D341Med (cell line): ENCODE measurements at places on chromosomes 4 and X.
A peak's percentile ranks its signal among the peaks of the same experiment; 100 is the strongest.

GRCh38 chrX:116276261-116276660 is 105.7 kb downstream of the AGTR2 start:
- no peak for DNase-seq

DNA sequence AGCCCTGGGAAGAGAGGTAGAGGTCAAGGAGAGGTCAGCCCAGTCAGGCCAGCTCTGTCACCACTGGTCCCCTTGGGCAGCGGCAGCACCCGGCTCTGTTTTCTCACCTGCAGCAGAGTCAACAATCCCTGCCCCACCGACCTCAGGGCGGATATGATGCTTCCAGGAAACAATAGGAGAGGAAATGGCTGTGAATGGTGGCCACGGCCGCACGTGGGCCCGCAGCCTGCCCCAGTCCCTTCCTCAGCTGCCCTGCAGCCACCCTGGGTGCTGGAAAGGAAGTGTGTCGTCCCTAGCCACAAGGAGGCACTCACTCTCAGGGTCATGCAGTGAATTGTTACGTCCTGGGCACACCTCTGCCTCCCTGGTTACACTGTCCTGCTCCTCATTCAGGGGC is 92.5 kb upstream of the ENPP6 start:
- no peak for DNase-seq

DNA sequence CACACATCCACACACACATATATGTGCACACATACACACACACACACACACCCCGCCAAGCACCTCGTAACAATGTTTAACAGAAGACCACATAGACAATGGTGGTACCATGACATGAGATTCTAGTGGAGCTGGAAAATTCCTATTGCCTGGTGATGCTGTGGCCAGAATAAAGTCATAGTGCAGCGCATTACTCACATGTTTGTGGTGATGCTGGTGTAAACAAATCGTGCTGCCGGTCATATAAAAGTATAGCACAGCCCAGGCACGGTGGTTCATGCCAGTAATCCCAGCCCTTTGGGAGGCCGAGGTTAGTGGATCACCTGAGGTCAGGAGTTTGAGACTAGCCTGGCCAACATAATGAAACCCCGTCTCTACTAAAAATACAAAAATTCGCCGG is 275.2 kb downstream of the TRIML1 start:
- DNase-seq = no peak

DNA sequence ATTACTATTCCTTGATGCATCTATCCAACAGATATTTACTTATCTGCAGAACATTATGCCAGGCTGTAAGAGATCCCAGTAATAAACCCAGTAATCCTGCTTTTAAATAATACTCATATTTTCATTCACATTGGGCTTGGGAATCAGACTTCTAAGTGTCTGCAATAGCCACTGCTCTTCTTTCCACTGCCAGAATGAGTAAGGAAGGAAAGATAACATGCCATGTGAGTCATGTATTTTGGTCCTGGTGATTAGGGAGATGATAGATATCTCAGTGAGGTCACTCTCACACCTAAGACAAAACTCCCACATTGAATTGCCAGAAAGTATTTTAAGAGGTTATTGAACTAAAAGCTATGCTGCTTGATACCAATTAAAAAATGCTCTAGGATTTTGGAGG is 13.9 kb upstream of the HEPH start:
- no peak for DNase-seq

DNA sequence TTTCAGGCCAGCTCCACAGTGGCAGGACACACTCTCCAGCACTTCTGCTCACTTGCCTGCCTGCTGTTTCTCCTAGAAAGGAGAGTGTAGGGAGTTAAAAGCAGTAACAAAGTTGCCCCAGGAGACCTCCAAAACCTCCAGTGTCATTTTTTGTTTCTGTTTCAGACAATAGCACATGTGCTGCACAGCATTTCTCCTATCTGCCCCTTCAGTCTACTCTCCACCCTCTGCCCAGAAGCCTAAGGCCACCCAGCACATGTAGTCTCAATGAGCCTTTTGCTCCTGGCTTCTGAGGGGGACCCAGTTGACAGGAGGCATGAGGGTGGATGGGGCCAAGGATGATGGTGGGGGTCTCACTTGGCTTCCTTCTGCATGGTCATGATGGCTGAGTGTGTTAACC is 329.6 kb upstream of the CLNK start:
- no peak for DNase-seq

GRCh38 chr4:42928582-42928981 is 36.1 kb downstream of the GRXCR1 start:
- no peak for DNase-seq

GRCh38 chrX:116239944-116240840 is 69.6 kb downstream of the AGTR2 start:
- DNase-seq = no peak

DNA sequence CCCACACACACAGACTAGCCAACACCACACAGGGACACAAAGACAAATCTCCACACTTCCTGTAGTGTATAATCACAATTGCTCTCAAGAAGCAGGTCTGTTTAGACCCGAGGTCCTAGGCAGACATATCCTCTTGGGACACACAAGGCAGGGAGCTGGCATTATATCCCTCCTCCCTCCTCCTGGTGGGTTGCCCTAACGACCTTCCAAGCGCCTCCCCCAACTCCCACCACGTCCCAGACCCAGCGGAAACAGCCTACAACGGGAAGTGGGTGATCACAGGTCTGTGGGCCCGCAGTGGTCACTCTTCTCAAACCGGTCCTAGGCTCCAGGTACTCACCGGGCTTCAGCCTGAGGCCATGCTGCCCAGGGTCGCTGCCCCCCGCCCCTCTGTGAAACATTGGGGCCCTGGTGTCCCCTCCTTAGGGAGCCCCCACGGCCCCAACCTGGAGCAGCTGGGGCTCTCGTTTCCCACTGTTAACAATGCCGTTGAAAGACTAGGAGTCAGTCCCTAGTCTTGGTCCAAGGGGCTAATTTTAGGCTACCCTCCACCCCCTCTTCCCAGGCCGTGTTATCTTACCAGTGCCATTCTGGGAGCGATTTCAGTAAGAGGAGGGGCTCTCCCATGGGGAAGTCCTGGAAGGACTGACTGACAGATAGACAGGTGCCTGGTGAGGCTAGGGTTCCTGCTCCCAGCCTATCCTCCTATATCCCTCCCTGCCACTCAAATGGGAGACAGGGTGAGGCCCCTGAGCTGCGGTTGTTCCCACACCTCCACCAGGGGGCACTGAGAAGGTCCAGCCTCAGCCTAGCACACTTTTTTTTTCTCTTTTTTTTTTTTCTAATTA is at the start of gene ASB12:
Gene ASB12 (minus strand): TSS at position 485 of the 848 bp plus-strand sequence. CDS start 4,957 bp downstream, outside the sequence.
- no peak for DNase-seq

DNA sequence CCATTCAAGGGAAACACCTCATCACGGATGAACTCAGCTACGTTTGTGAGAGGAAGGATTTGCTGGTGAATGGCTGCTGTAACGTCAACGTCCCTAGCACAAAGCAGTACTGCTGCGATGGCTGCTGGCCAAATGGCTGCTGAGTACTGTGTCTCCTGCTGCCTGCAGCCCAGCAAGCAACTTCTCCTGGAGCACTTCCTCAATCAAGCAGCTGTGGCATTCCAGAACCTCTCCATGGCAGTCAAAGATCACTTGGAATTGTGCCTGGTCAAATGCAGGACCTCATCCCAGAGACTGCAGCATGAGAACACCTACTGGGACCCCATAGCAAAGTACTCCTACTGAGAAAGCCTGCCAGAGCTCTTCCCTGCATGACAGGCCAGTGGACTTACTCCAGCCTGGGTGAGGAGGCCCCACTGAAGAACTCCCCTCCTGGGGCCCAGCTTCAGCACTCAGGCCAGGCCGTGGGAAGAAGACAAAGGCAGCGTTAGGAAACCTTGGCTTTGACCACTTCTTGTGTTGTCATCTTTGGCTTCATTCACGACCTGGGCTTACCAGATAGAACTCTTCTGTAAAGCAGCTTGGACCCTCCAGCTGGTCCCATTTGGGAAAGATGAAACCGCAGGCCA is 244.3 kb downstream of the RBMX2 start:
- DNase-seq = no peak

DNA sequence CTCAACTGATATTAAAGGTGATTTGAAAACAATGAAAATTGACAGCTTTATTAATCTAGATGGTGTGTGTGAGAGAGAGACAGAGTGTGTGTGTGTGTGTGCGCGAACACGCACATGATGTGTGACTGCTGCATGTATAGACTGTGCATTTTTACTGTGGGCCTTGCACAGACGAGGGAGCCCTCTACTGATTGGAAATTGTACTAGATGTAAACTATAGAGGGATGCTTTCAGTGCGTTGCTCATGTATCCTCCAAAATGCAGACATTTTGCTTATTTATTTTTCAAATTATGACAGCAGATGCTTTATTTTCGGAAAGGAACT is 168.4 kb upstream of the GK2 start:
- peak; percentile 67 for DNase-seq

DNA sequence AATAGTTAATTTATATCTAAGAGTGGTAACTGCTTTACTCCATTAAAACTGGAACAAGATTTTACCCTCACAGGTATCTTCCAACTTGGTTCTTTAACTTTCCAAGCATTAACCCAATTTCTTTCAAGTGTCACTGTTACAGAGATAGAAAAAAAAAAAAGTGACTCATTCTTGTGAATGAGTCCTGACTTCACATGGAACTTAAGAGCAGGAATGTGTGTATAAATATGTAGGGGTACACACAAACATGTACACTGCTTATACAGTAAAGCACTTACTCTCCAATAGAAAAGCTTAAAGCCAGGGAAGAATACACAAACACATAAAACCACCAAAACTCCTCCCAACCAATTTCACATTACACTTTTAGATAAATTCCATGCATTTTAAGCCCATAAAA is 38.8 kb downstream of the TAPT1 start:
- DNase-seq = no peak

GRCh38 chrX:7184816-7185215 is 36.9 kb upstream of the PUDP start:
- DNase-seq = no peak

- DNase-seq = no peak
Measured at GRCh38 chrX:2517055-2517454, 16.3 kb upstream of the DHRSX start.

DNA sequence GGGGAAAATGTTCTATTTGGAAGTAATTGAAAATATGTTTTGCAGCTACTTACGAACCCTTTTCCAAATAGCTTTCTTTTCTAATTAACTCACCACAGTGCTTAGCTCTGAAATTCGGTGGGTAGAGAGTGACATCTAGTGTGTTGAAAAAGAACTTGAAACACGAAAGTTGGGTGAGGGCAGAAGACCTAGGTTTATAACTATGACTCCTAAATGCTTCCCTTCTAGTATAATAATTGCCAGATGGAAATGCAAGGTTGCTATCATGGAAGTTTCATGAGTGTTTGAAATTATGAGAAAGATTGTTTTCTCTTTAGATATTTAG is 77.3 kb upstream of the NOCT start:
- peak; percentile 44 for DNase-seq

DNA sequence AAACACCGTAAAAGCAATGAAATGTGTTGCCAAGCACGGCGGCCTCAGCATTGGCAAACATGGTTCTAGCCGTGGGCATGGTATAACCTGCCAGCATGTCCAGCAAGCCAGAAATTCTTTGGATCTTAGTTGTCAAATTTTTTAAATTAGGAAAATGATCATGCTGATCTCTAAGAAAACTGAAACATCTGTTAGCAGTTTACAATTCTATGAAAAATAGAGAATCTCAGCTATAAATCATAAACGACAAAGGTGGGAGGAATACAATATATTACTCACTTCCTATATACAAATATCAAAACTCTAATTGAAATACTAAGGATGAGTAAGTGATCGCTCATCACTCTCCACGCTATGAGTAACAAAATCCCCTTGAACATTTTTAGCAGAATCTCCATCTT is 130.3 kb downstream of the ADGRA3 start:
- DNase-seq = no peak

- no peak for DNase-seq
Measured at GRCh38 chr4:73945674-73946449, 36.0 kb downstream of the PF4 start.

DNA sequence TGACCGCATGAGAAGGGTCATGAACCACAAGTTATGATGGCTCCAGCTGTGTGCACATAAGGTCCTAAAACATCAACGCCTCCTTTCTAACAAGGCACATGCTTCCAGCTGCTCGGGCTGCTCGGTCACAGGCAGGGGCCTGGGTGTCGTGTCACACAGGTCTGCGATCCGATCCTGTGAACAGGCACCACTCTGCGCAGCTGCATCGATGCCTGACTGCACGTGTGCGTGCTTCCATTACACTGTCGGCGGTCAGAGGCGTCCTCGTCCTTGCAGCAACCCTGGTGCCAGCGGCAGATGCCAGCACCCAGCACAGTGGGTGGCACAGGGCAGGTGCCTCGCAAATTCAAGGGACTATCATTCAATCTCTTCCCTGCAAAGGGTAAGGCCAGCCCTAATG is 23.9 kb downstream of the ZFYVE28 start:
- DNase-seq = no peak

DNA sequence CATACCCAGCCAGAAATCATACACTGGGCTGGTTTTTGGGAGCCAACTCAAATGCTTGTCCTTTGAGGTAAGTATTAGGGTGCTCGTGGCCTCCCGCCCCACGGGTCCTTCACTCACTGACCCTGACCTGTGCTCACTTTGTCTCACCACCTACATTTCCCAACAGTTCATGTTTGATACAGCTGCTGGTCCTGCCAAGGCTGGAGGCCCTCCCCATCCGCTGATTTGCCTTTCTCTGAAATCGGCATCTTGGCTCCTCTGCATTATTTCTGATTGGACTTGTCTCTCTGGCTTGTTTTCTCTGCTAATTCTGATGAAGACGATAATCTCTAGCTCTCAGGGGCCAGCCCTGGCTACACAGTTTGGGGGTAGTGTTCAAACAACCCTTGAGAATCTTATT is 70.2 kb downstream of the SORBS2 start:
- no peak for DNase-seq

DNA sequence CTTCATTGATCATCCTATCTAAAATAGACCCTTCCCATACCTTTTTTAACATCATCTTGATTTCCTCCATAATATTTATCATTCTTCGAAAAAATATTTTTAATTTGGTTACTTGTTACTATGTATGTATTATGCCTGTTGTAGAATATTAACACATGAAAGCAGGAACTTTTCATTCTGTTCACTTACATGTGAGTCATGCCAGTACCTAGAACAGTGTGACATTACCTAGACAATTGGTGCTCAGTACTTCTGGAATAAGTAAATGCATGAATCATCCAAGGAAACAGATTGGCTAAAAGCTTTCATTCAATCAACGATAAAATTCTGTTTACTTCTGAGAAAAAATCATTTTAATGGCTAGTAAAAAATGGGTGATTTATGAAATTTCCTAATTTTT is 76.4 kb downstream of the CXXC4 start:
- DNase-seq = no peak

DNA sequence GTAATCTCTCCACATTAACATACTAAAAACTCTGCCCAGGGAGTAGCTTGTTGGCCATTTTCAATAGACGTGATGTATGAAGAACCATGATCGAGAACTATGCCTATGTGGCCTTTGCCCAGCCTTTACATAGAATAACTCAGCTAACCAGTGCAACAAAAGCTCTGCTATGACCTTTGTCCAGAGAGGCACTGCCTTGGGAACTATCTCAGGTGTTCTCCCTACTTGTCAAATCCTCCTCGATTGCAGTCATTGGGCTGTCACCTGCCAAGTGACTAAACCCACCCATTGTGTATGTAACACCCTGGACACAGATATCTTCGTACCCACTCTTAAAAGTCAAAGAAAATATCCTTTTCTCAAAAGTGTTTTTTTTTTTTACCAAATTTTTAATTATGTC is 610.3 kb upstream of the GALNTL6 start:
- no peak for DNase-seq
